ENCODE measurements at places on chromosomes 6 and 20.

- DNase-seq, result no peak
Observed at GRCh38 chr6:3540253-3540820, 83.5 kb upstream of the SLC22A23 start.

- no peak for DNase-seq
Observed at GRCh38 chr20:63767886-63768285, 28.3 kb downstream of the SLC2A4RG start.

GRCh38 chr6:91167846-91168245, 581.0 kb upstream of the MAP3K7 start:
- peak; percentile 23 for DNase-seq

GRCh38 chr20:53940907-53941545, 129.4 kb downstream of the BCAS1 start:
- peak; percentile 44 for DNase-seq

DNA sequence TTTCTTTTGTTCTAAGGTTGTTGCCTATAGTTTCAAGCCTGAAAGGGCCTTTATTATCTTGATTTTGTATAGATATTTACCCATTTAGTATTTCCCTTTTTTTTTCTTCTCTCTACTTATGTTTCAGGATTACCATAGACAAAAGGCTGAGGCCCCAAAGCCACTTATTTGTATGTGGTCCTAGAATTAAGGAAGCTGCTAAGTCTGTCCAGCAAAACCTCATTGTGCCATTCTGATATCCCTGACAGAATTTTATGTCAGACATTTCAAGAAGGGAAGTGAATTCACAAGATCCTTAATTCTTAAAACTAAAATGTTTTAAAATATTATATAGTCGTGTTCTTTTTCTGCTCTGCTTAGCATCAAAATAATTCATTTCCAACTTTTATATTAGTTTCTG, 6.9 kb downstream of the HAO1 start:
- no peak for DNase-seq

- DNase-seq, result no peak
Observed at GRCh38 chr6:106450653-106451052, 90.1 kb downstream of the CRYBG1 start.

- no peak for DNase-seq
Observed at GRCh38 chr6:69105288-69105687, 470.2 kb downstream of the ADGRB3 start.

GRCh38 chr6:156776470-156776839, 723 bp upstream of the ARID1B start:
- peak; percentile 83 for DNase-seq

- DNase-seq, result no peak
Observed at GRCh38 chr20:18052856-18053255, 4.9 kb downstream of the OVOL2 start.

DNA sequence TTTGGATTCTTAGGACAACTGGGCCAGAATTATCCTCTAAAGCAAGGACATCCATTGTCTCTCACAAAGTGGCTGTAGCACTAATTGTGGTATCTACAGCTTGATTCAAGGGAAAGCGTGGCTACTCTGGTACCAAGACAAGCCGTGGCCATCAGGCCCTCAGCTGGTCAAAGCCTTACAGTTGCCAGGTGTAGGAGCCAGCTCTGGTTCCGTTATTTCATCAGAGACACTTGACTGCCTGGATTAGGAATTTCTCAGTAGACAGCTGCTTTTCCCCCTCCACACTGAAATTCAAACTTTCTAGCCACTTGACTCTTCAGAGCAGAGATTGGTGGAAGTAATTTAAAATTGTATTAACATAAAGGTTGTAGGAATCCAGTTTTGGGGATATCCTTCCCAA, 104.2 kb downstream of the ANKS1A start:
- no peak for DNase-seq
